ENCODE measurements at places on chromosomes 2 and 18. TPM values are rescaled to one million over a fixed set of nuclear protein-coding genes. Genes with fewer than 3 reads are reported as not detected.

Gene GNAL
- total RNA-seq: 33.0 TPM

Gene CPO
- not detected for total RNA-seq

Gene TNS1
- total RNA-seq: 168 TPM

Gene GALR1
- under 0.01 TPM for total RNA-seq

Gene ABCG5
- not detected for total RNA-seq

Gene TDRD15
- total RNA-seq: 0.33 TPM

Gene HRH4
- not detected for total RNA-seq

Gene SMAD4
- total RNA-seq: 78.6 TPM

GRCh38 chr2:134212746-134213145, 41.1 kb upstream of the MGAT5 start:
- H3K27me3 ChIP-seq: no peaks in the 10 kb centered on the region
- no peaks in the 10 kb centered on the region for H3K36me3 ChIP-seq
- no peak overlapping the region for H3K4me3 ChIP-seq

GRCh38 chr2:225190987-225191386, 148.7 kb upstream of the DOCK10 start:
- no peak overlapping the region for H3K27ac ChIP-seq
- H3K27me3 ChIP-seq: peaks cover 4% of the 10 kb centered on the region
- no peak overlapping the region for H3K4me3 ChIP-seq
- DNase-seq: no peak
- H3K4me1 ChIP-seq: no peaks in the 10 kb centered on the region

- no peak overlapping the region for H3K27ac ChIP-seq
- no peaks in the 10 kb centered on the region for H3K27me3 ChIP-seq
- peaks cover 8% of the 10 kb centered on the region for H3K4me1 ChIP-seq
These were observed 48.0 kb upstream of the ANXA4 start for GRCh38 chr2:69693775-69694450.

- no peak for DNase-seq
- H3K36me3 ChIP-seq: no peaks in the 10 kb centered on the region
- H3K27me3 ChIP-seq: no peaks in the 10 kb centered on the region
- no peaks in the 10 kb centered on the region for H3K4me1 ChIP-seq
- H3K4me3 ChIP-seq: no peak overlapping the region
- H3K27ac ChIP-seq: no peak overlapping the region
These were observed 86.2 kb upstream of the SALL3 start for GRCh38 chr18:78893281-78894032.

GRCh38 chr2:188303363-188304031, 11.8 kb downstream of the GULP1 start:
- peaks cover 13% of the 10 kb centered on the region for H3K4me1 ChIP-seq
- no peaks in the 10 kb centered on the region for H3K27me3 ChIP-seq
- DNase-seq: no peak
- H3K4me3 ChIP-seq: no peak overlapping the region
- H3K36me3 ChIP-seq: no peaks in the 10 kb centered on the region
- no peak overlapping the region for H3K27ac ChIP-seq

GRCh38 chr2:2942906-2943305, 434.7 kb downstream of the EIPR1 start:
- H3K4me3 ChIP-seq: no peak overlapping the region
- H3K27me3 ChIP-seq: no peaks in the 10 kb centered on the region
- H3K4me1 ChIP-seq: no peaks in the 10 kb centered on the region
- no peaks in the 10 kb centered on the region for H3K36me3 ChIP-seq

DNA sequence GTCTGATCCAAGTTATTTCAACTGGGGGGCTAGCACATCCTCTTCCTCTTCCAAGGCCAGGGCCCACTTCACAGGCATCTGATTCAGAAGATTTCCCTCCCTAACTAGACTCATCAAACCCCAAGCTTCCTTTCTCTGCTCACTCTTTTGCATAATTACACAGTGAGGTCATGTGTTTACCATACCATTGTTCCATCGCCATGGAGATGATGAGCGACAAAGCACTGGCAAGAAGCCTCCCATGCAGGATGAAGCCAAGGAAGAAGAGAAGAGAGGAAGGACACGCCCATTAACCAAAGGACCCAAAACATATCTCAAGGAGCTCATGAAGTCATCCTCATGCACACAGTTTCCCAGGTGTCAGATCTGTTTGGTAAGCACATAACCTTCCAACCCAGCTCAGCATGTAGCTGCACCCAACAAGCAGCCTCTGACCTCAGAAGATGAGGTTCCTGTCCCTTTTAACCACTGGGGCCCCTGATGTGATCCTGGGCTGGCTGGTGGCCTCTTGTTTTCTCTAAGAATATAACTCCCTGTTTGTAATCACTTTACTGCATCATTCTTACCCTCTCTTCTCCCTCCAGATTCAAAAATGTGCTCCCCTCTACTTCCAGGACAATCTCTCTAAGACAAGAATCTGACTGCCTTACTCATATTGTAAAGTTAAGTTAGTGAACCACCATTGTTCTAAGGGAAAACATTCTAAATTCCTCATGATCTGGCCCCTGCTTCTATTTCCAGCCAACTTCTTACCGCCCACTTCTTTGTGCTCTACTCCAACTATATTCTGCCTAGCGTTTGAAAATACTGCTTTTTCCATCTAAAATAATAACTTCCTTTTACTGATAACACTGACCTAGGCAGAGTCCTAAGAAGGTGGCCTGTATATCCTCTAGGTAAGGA, 190.1 kb downstream of the TTC32 start:
- no peaks in the 10 kb centered on the region for H3K4me1 ChIP-seq
- peak; percentile 12 for DNase-seq
- H3K4me3 ChIP-seq: no peak overlapping the region
- no peaks in the 10 kb centered on the region for H3K36me3 ChIP-seq

DNA sequence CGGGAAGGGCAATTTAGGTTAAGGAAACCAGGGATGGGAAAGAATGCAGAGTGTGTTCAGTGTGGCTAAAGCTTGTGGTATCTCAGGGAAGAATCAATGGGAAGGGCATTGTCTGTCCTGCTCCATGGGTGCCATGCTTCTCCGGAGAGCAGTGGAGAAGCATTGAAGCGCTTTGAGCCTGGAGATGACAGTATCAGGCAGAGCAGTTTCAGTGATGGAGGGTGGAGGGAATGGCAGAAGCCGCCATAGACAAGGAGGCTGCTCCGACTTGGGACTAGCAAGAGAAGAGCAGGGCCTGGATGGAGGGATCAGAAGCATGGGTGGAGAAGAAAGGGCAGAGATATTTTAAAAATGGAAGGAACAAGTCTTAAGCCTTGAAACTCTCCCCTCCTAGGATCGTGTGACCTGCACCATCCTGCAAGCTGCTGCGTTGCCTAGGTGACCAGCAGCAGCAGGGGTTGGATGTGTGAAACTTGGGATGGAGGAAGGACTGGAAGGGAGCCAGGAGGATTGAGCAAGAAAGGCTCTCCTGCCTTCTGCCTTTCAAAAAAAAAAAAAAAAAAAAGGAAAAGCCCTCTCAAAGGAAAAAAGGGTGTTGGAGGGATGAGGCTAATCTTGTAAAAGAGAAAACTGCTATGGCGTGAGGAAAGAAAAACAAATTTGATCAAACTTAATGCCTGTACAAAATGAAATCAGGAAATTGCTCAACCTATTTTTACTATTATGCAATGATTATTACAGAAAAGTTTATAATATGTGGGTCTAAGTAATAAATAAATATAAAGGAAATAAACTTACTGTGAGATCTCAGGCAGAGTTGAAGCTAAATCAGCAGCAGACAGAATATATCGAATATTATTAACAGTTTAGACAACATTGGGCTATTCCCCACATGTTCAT, 493.8 kb upstream of the NRP2 start:
- no peak overlapping the region for H3K27ac ChIP-seq
- peak; percentile 13 for DNase-seq
- H3K36me3 ChIP-seq: no peaks in the 10 kb centered on the region
- no peaks in the 10 kb centered on the region for H3K4me1 ChIP-seq
- no peak overlapping the region for H3K4me3 ChIP-seq
- no peaks in the 10 kb centered on the region for H3K27me3 ChIP-seq

GRCh38 chr2:217980036-217980435, 22.8 kb downstream of the TNS1 start:
- H3K4me1 ChIP-seq: peaks cover 34% of the 10 kb centered on the region
- DNase-seq: no peak
- no peaks in the 10 kb centered on the region for H3K36me3 ChIP-seq
- peak overlapping the region; percentile 26 for H3K27ac ChIP-seq

- peaks cover 15% of the 10 kb centered on the region for H3K36me3 ChIP-seq
- H3K27ac ChIP-seq: no peak overlapping the region
- no peak overlapping the region for H3K4me3 ChIP-seq
- peaks cover 28% of the 10 kb centered on the region for H3K4me1 ChIP-seq
- DNase-seq: no peak
- H3K27me3 ChIP-seq: no peaks in the 10 kb centered on the region
These were observed 52.4 kb downstream of the ITSN2 start for GRCh38 chr2:24307961-24308360.

DNA sequence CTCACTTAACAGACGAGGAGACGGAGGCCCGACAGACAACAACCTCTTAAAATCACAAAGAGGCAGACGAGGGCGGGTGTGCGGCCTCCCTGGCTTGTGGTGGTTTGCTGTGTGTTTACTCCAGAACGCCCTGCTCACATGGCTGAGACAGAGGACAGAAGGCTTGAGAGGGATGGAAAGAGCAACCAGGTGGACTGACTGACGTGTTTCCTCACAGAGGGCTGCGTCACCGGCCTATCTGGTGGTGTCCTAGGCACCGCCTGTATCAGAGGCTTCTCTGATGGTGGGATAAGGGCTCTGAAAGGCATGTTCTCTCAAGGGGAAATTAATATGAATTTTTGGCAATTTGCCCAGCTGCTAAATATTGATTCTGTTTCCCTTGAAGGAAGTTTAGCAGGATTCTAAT, 47.0 kb upstream of the RALBP1 start:
- no peak overlapping the region for H3K4me3 ChIP-seq
- no peaks in the 10 kb centered on the region for H3K27me3 ChIP-seq
- H3K4me1 ChIP-seq: no peaks in the 10 kb centered on the region

GRCh38 chr18:59145055-59145454, 5.4 kb downstream of the SEC11C start:
- peaks cover 46% of the 10 kb centered on the region for H3K4me1 ChIP-seq
- H3K36me3 ChIP-seq: no peaks in the 10 kb centered on the region
- H3K4me3 ChIP-seq: no peak overlapping the region
- H3K27ac ChIP-seq: no peak overlapping the region
- no peaks in the 10 kb centered on the region for H3K27me3 ChIP-seq

DNA sequence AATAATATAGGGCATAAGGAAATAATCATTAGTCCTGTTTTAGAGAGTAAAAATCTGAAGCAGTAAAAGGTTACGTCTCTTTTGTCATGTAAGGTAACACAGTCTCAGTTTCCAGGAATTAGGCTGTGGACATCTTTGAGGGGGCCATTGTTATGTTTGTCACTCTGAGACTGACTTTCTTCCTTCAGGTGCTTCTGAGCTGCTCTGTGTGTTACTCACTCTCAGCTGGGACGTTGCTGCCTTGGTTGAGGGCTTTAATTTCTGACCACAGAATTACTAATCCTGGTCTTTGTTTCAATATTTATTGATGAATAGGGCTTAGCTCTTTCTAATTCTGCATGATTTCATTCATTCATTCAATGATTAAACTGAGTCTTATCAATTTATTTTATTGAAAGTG, 55.9 kb upstream of the SLC38A11 start:
- DNase-seq: no peak
- no peaks in the 10 kb centered on the region for H3K36me3 ChIP-seq
- peaks cover 25% of the 10 kb centered on the region for H3K4me1 ChIP-seq
- H3K27ac ChIP-seq: no peak overlapping the region

- no peaks in the 10 kb centered on the region for H3K4me1 ChIP-seq
- H3K4me3 ChIP-seq: no peak overlapping the region
- no peak for DNase-seq
- no peaks in the 10 kb centered on the region for H3K36me3 ChIP-seq
- H3K27me3 ChIP-seq: no peaks in the 10 kb centered on the region
- H3K27ac ChIP-seq: no peak overlapping the region
These were observed 63.0 kb upstream of the STPG4 start for GRCh38 chr2:47218066-47218581.

- no peaks in the 10 kb centered on the region for H3K27me3 ChIP-seq
- H3K4me1 ChIP-seq: peaks cover 6% of the 10 kb centered on the region
- H3K27ac ChIP-seq: no peak overlapping the region
These were observed 45.4 kb upstream of the TMEM163 start for GRCh38 chr2:134764164-134764563.

DNA sequence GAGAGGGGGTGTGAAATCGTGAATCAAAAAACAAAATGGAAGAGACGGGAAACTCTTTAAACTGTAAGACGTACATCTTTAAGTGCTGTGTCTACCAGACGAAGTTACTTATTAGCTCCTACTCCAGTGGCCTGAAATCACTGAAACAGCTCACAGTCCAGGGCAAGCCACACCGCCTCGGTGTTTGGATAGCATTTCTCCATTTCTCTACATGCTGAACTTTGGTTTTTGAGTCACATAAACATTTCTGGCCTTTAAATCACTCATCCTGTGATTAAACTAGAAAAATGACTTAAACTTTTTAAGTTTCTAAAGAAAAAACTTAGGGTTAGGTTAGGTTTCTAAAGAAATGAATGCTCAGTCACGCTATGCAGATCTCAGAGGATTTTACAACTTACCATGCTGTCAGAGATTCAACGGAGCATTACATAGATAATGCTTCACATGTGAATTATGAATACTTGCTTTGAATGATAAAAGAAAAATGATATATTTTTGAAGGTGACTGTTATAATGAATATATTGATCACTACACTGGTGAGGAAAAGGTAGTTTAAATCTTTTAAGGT, 138.4 kb downstream of the MBP start:
- no peak for DNase-seq
- H3K27ac ChIP-seq: no peak overlapping the region
- H3K27me3 ChIP-seq: no peaks in the 10 kb centered on the region
- H3K4me3 ChIP-seq: no peak overlapping the region
- H3K4me1 ChIP-seq: no peaks in the 10 kb centered on the region

DNA sequence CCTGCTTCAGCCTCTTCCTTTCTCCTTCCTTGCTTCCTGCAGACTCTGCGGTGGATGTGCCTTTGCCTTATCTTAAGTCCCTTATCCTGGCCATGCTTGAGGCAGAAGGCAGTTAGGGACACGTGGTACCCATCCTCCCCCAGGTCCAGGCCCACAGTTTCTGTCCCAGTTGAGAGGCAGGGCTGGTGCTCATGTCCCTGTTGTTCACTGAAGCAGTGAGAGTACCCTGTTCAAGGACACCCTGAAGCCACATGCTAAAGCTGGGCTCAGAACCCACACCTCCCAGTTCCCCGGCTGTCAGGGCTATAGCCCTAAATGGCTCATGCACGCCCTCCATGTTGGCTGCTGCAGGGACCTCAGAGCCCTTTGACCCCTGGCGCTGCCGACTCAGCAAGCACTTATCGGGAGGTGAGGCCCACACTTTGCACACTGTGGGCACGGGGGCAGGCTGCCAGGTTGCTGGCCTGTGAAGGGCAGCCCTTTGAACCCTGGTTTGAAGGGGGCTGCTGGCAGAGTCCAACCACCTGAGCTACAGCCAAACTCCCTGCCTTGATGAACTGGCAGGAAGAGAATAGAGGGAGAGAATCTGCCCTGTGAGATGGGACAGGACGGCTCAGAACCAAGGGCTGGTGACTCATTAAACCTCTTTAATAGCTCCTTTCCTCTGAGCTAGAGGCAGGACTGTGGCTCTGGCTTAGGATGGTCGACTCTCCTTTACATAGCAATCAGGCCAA, 6.3 kb downstream of the KHK start:
- H3K36me3 ChIP-seq: no peaks in the 10 kb centered on the region
- no peak overlapping the region for H3K4me3 ChIP-seq
- H3K27ac ChIP-seq: no peak overlapping the region
- H3K27me3 ChIP-seq: no peaks in the 10 kb centered on the region
- no peak for DNase-seq

All from body of pancreas (tissue), 4 donors.